ENCODE measurements at places on chromosomes 11 and 22.

- no peak for DNase-seq
These were observed 40.6 kb downstream of the RSF1 start for GRCh38 chr11:77779935-77780334.

GRCh38 chr11:13238879-13239514, 38.6 kb upstream of the BMAL1 start:
- peak; percentile 28 for DNase-seq

GRCh38 chr11:122140500-122140899, 24.5 kb upstream of the BLID start:
- no peak for DNase-seq

DNA sequence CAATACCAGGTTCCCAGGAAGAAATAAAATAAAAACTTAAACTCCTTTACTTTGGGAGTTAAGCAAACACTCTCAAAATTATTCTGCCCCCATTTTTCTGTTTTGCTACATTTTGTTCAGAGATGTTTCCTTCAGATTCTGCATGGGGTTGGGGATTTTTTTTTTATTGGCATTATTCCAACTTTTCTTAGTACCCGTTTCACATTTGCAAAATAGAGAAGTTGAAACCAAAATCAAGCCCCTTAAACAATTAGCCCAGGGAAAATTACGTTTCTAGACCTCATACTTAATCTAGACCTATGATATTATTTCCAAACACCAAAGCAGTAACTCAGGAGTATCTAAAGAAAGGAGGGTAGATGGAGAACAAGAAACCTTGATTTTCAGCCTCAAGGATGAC, 20.6 kb upstream of the MS4A7 start:
- DNase-seq = no peak

DNA sequence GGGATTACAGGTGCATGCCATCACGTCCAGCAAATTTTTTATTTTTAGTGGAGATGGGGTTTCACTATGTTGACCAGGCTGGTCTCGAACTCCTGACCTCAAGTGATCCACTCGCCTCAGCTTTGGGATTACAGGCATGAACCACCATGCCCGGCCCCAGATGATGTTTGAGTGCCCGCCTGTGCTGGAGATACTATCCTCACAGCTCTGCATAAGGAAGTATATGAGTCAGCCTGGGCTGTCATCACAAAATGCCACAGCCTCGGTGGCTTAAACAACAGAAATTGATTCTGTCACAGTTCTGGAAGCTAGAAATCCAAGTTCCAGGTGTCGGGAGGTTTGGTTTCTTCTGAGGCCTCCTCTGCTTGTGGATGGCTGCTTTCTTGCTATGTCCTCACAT, 119.3 kb downstream of the OSBP2 start:
- no peak for DNase-seq

DNA sequence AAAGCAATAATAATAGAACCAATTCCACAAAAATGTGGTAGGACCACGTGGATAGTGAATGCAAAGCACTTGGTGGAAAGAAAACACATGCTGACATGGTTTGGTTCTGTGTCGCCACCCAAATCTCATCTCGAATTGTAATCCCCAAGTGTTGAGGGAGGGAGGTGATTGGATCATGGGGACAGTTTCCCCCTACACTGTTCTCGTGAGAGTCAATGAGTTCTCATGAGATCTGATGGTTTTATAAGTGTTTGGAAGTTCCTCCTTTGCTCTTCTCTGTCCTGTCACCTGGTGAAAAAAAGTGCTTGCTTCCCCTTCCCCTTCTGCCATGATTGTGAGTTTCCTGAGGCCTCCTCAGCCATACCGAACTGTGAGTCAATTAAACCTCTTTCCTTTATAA, 421.9 kb upstream of the CADM1 start:
- no peak for DNase-seq

DNA sequence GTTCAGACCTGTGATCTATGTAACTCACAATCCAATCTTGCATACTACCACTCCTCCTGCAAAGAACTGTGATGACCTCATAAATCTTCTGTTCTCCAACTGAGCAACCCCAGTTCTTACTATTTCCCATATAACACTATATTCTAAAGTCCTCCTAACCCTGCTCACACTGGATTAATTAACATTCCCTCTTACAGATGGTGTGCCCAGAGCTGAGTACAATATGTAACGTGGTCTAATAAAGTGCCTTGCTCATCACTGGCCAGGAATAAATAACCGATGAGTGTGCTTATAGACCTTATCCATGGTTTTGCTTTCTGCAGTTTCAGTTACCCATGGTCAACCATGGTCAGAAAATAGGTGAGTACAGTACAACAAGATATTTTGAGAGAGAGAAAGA, 28.6 kb downstream of the PRCP start:
- DNase-seq = no peak

GRCh38 chr11:21634956-21635355, 557.9 kb upstream of the ANO5 start:
- no peak for DNase-seq

DNA sequence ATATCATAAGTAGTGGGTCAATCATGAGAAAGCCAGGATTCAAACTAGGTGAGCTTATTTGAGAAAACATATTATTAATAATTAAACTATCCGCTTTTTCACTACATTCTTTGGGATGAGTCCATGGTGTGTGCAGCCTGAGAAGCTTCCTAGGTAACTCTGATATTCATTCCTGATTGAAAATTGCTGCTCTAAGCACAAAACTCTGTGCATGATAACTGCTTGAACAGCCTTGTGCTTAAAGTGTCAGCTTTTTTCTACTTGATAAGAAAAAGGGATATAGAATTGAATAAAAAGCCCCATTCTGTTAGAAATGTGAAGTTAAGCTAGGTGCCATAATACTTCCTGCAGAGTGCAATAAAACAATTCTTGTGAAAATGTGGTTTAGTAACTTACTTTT, 343.5 kb upstream of the LUZP2 start:
- DNase-seq = no peak

GRCh38 chr22:28052825-28053269, 133.8 kb upstream of the PITPNB start:
- no peak for DNase-seq

GRCh38 chr22:36395915-36396314, 8.1 kb upstream of the MYH9 start:
- DNase-seq = no peak

DNA sequence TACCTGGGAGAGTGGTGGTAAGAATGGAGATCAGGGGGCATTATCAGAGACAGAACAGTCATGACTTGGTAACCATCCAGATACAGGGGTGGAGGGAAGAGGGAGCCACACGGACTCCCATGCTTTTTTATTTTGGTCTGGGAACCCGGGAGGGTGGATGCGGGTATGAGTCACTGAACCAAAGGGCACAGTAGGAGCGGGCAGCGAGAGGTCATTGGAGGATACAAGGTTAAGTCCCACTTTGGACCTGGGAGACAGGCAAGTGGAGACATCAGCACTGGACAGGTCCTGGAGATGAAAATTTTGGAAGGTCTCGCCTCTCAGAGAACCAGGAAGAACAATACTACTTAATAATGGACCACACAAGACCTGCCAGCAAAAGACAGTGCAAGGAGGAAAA, 6.7 kb downstream of the HDHD5 start:
- no peak for DNase-seq

DNA sequence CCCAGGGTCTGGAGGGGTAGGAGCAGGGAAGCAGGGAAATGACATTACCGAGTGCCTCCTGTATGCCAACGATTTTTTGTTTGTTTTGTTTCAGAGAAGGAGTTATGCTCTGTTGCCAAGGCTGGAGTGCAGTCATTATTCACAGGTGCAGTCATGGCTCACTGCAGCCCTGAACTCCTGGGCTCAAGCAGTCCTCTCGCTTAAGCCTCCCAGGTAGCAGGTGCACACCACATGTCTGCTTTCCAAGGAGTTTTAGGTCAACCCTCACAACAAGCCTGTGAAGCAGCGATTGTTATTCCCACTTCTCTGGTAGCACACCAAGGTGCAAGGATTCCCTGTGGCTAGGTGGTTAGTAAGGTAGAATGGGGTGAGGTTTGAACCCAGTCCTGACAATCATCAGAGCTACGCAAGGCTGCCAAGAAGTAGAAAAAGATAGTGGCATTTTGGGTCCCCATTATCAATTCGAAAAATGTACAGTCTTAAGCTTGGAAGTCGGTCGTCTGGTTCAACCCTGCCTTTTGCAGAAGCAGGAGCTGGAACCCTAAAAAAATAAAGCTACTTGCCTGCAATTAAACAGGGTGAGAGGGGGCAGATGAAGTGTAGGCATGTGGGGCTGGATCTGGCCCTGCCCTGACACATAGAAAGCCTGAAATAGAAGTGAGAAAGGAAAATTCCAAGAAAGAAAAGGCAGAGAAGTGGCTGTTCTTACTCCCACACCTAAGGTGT, 9.1 kb downstream of the UCP3 start:
- no peak for DNase-seq

DNA sequence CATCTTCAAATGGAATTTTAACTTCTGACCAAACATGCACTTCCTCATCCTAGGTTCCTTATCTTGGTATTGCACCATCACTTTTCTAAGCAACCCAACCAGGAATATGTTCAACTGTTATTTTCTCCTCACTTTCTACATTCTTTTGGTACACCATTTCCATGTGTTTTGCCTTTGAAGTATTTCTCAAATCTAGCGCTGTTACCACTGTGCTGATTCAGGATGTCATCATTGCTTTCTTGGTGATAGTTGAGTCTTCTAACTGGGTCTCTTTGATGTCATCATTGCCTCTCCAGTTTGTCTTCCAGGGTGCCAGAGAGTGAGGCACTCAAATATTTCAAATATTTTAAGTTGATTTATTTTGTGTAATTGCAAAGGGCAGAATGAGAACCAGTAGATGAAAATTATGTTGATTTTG, 47.5 kb downstream of the HORMAD2 start:
- no peak for DNase-seq

DNA sequence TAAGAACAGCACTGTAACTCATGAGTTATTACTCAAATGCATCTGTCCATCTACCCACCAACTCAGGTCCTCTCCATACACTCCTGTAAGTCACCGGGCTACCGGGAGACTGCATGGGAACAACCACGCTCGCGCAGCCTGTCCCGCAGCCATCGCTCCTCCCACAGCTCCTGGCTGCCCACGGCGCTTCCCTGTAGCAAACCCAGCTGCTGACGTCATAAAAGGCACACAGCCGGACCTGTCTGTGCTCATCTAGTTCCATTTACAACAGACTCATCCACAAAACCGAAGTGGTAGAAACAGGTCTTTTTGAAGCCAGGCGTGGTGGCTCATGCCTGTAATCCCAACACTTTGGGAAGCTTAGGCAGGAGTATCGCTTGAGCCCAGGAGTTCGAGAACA, 23.4 kb upstream of the PACSIN2 start:
- no peak for DNase-seq

DNA sequence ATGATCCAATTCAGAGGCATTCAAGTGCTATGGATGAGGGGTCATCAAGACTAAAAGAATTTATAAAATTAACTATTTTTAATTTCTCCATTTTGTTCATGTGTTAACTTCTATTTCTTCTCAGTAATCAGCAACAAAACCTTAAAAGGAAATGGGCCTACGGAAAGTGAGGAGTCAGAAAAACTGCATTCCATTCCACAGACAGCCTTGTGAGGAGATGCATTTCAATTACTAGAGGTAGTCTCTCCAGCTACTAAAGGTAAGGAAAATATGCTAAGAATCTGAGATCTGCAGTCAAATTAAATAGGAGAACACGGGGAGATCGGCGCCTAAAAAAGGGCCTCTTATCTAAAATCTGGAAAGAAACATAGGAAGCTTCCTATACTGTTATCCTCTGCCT, 661.7 kb downstream of the DLG2 start:
- no peak for DNase-seq

GRCh38 chr11:2151500-2152257, 9.3 kb downstream of the INS start:
- peak; percentile 88 for DNase-seq

- DNase-seq = no peak
These were observed at the start of gene SERPING1 for GRCh38 chr11:57597461-57597915. Gene SERPING1, plus strand, starts transcription at chr11:57597685. Its CDS starts 586 bp downstream, at chr11:57598271.

DNA sequence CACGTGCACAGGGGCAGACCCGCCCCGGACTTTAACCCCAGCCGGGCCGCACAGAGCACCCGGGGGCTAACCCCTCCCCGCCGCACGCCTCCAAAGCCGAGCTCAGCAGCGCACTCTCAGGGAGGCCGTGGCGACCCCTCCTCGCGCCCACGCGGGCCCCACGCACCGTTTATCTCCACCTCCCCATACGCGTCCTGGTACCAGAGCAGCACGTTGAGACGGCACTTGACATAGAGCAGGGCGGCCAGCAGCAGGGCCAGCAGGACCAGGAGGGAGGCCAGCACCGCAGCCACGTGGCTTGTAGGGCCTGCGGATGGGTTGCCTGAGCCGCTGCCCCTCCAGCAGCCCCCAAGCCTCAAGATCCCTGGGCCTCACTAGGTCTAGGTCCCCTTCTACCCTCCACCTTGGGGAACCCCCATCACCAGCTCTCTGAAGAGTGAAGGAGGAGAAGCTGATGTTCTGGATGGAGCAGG, 7.1 kb downstream of the SIGIRR start:
- no peak for DNase-seq

GRCh38 chr22:19974935-19975706, 33.5 kb upstream of the TXNRD2 start:
- no peak for DNase-seq

GRCh38 chr11:11532574-11532973, 89.2 kb downstream of the GALNT18 start:
- no peak for DNase-seq

DNA sequence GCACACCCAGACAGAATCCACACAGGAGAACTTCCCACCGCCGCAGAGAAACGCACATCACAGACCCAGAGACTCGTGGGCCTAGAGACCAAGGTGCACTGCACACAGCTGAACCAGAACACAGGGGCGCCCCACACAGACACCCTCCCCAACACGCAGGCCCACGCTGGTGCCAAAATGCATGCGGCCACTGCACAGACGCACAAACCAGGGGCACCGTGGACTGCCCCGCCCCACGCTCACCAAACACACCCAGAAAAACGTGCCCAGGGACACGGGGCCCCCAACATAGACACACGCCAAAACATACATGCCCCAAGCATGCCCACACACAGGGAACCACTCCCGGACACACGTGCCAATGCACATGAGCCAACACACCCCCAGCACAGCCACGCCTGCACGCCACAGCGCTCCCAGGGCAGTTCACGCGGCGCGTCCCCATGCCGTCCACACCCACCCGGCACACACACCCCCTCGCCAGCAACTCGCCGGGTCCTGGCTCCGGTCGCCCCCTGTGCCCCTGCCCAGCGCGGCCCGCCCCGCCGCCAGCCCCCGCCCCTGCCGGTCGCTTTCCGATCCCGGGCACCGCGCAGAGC, 7.8 kb downstream of the ELFN2 start:
- no peak for DNase-seq
